ENCODE measurements at places on chromosomes 3 and 15.

- no peak for DNase-seq
These were observed 122.4 kb downstream of the FOXP1 start for GRCh38 chr3:71461114-71461513.

DNA sequence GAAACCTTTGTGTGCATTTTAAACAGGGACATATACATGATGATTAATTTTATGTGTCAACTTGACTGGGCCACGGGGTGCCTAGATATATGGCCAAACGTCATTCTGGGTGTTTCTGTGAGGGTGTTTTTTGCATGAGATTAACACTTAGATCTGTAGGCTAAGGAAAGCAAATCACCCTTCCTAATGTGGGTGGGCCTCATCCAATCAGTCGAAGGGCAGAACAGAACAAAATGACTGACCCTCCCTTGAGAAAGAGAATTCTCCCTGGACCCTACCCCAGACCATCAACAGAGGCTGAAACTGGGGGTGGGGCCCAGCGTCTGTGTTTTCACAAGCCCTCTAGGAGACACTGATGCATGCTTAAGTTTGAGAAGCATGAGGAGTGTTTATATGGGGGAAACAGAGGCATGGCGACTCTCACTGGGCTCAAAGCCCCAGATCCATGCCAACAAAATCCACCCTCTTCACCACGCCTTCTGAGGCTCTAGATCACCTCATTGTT, 56.2 kb downstream of the ITGA11 start:
- DNase-seq = no peak

GRCh38 chr3:35422836-35423601, 216.3 kb upstream of the ARPP21 start:
- no peak for DNase-seq

DNA sequence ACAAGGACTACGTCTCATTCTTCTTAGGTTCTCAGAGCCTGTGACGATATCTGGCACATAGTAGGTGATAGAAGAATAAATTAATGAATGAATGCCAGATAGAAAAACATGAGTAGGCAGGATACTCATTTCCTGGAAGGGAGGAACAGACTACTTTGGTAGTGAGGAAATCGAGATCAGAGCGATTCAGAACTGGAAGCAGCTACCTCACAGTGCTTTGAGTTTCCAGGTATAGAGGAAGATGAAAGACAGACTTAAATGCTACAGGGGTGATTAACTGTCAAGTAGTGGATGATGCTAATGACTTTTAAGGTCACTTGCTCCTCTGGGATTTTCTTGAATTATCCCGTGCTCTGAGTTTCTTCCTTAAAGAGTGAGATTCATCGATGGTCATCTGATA, 951.5 kb upstream of the CFAP20DC start:
- no peak for DNase-seq

DNA sequence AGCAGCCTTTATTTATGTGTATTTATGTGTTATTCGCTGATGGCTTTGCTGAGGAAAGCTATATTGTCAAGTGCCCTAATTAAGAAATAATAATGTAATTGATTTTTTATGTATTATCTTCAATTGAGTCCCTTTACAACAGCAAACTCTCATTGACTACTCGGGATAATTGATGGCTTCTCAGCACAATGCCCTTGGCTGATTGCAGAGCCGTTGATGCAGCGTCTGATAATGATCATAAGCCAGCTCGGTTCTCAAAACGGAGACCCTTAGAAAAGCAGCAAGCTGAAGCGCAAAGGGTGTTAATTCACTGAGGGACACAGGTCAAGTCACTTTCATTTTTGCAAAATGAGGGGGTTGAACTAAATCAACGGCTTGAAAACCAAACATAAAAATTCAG, 357.1 kb upstream of the KCNH8 start:
- DNase-seq = no peak

DNA sequence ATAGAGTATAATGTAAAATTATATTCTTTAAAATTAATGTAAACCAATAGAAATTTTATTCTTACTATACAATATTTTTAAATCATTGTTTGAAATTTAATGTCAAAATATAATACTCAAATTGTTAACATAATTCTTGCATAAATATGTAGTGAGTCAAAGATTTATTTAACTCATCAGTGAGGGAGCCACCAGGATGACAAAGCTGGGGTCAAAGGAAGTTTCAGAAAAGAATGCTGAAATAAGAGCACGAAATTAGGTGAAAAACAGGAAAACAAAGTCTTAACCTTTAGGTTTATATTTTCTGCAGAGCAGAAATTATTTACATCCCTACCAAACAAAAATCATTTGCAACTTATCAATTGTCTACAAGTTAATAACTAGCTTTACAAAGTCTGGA, 74.1 kb downstream of the DIPK2A start:
- DNase-seq = no peak

DNA sequence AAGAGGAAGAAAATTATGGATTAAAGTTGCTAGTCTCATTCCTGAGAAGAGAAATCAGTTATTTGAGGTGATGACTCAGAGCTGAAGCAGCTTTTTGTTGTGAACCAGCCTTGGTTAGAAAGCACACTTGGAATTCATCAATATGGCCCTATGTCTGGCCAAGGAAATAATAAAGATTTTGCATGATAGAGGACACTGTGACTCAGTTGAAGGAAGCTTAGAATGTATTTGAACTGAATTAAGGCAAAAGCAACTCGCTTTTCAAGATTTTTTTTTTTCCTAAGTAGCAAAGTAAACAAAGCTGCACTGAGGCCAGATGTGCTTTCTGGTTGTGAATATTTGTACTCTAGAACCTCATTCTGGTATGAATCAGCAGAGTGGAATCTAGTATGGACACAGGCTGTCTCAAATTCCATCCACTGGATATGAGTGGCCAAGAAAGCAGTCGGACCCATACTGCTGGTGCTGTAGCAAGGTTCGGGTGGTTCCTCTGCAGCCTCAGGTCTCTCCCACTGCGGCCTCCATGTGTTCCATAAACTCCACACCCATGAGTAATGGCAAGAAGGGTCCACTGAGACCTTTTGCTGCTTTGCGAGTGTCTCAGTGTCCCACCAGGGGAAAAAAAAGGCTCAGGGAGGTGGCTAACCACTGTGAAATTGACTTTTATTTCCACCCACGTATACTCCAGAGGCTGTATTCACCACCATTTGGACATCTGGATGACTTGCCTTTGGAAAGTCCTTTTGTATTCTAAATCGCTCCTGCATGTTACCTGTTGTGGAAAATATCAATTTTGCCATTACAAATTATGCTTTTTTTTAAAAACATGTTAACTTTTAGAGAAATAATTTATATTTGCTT, 53.1 kb downstream of the TGFBR2 start:
- no peak for DNase-seq

DNA sequence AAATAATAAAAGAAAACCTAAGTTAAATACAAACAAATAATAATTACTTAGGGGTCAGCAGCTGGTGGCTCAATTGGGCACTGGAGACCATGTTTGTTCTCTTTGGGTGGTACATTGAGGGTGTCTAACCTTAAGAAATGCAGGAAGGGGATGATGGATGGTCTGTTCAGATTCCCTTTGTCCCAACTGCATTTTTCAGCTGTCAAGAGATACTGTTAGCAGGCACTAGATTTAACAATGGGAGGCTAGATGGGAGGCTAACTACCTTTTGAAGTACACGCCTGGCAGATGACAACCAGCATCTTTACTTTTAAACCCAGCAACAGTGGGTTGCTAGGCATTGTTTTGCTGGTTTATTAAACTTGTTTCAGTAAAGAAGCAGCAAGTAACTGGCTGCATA, 222.5 kb downstream of the SUCLG2 start:
- no peak for DNase-seq

DNA sequence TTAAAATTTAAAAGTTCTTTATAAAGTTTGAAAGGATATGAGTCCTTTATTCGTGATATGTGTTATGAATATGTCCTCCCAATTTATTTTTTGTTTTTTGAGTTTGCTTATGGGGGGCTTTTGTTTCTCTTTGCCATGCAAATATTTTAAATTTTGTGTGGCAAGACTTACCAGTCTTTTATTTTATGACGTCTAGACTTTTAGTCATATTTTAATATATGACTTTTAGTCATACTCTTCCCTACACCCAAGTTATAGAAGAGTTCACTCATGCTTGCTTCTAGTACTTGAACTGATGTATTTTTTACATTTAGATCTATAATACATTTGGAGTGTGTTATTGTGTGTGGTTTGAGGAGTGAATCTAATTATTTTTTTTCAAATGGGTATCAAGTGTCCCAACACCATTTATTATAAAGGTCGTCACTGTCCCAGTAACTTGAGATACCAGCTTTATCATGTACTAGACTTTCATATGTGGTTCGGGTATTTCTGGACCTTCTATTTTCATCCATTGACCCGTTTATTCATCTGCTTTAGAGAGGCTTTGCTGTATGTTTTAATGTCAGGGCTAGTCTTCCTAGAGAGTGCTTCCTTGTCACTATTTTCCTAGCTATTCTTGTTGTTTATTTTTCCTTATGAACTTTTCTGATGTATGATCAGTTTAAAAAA, 755 bp downstream of the PARP15 start:
- no peak for DNase-seq

DNA sequence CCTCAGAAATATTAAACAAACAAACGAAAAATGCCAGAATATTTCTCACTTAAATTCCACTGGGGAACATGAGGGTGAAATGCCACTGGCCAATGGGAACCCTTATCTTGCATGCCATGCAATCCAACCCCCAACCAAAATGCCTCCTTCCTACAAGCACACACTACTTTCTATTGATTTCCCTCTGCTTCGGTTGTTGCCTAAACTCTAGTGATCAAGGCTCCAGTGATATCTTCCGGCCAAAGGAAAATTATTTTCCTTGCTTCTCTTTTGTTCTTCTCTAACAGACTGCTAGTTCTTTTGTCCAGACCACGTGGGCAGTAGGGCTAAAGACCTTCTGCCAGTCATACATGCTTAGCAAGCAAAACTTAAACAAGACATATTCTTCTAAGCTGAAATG, 115.7 kb downstream of the TMCC1 start:
- no peak for DNase-seq

DNA sequence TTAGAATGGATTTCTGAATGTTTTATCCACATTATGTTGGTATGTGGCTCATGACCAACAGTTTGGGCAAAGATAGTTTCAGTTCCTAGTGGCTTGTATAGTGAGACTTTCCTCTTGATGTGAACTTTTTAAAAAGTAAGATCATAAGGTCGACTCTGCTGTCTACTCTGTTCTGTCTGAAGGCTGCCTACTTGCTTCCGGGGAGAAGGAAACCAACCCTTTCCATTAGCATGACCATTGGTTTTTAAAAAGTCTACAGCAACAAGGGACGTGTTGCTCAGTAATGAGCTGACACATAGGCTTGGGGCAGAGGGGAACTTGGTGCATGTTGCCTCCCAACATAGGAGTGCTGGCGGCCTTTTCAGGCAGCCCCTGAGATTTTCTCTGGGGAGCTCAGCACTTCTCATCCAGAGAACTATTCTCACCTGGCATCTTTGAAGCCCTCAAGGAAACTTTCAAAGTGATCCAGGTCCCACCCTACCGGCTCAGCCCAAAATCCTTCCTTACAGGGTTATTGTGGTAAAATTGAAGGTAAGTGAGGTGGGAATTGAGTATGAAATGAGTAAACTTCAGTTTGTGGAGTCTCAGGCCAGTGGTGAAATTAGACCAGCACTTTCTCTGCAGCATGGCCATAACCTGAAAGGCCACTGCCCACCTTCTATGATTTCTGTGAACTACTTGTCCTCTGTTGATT, 30.6 kb downstream of the PSMD6 start:
- DNase-seq = no peak

- no peak for DNase-seq
These were observed 774 bp downstream of the IMP3 start for GRCh38 chr15:75639191-75639708.

- DNase-seq = no peak
These were observed 14.0 kb downstream of the VILL start for GRCh38 chr3:38004415-38005075.

All from stimulated activated naive B cell treated with anti-CD40 and anti-IgM and Interleukin-4, amounts not matched to agents 10 μg/mL and 1 μg/mL and 100 μg/mL, for 72 hours (primary cell).